ENCODE measurements at places on chromosomes 6 and 20.

GRCh38 chr6:13776602-13777001, 37.8 kb downstream of the MCUR1 start:
- no peak for DNase-seq

- no peak for DNase-seq
Measured at GRCh38 chr6:119240257-119241110, 109.1 kb downstream of the MAN1A1 start.

DNA sequence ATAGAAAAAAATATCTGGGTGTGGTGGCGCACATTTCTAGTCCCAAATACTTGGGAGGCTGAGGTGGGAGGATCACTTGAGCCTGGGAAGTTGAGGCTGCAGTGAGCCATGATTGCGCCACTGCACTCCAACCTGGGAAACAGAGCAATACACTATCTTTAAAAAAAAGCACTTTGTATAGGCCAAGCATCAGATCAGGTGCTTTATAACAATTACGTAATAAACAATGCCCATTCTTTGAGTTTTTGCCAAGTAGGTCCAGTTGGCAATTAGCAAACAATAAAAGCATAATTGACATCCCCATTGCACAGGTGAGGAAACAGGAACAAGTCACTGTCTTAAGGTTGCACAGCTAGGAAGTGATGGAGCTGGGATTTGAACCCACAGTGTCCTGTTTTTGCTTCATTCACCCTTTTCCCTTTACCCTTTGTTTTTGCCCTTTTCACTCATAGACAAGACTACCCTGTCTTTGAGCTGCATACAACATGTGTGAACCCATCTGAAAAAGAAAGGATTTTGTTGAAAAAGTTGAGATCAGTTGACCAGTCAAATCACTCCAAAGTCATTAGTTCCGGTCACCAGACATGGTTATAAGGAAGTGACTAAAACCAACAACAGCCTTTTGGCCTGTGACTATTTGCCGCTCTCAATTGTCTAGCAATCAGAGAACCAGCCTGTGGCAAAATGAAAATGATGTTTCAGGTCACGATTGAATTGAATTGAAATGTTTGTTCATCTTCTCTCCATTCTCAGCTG, 303.6 kb downstream of the TFAP2C start:
- DNase-seq = no peak

DNA sequence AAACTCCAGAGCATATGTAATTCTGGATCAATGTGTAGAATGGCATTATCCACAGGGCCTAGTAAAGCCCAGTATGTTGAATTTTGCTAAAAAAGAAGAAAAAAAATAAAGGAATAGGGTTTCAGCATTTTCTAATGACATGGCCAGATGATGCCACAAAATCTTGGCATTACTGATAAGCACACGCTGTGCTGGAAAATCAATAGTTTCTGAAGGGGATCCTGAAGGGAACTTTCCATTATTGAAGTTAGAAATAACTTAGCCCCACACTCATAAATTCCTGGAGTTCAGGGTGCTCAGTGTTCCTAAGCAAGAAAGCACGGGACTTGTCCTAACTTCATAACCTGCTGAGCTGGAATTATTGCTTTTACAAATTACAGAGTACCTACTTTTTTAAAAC, 10.8 kb downstream of the TENT5A start:
- no peak for DNase-seq

GRCh38 chr20:5181958-5182357, 55.1 kb downstream of the CDS2 start:
- no peak for DNase-seq

DNA sequence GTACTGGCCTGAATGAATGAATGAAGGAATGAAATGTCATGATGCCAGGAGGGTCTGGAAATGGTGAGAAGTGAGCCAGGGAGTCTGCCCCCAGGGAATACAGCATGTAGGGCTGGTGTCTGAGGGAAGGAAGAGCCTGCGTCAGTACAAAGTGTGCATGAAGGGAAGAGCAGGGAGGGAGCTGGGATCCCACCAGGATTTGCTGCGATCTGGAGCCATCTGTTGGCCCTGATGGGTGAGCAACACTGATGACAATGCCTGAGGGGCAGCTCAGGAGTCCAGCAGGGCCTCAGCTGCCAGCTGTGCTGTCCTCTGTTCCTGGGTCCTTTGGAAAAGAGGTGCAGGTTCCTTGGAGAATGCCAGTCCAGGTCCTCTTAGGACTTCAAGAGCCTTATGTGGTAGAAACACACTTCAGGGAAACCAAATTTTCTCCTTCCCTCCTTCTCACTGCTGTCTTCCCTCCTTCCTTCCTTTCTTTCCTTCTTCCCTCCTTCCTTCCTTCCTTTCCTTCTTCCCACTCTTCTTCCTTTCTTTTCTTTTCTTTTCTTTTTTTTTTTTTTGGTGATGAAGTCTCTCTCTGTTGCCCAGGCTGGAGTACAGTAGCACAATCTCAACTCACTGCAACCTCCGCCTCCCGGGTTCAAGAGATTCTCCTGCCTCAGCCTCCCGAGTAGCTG, 11.5 kb downstream of the BPI start:
- DNase-seq = no peak

- no peak for DNase-seq
Measured at GRCh38 chr20:36090223-36090622, 64.3 kb upstream of the EPB41L1 start.

GRCh38 chr6:113495521-113495920, 361.6 kb upstream of the MARCKS start:
- no peak for DNase-seq

GRCh38 chr20:40945754-40946450, 82.7 kb upstream of the TOP1 start:
- no peak for DNase-seq

DNA sequence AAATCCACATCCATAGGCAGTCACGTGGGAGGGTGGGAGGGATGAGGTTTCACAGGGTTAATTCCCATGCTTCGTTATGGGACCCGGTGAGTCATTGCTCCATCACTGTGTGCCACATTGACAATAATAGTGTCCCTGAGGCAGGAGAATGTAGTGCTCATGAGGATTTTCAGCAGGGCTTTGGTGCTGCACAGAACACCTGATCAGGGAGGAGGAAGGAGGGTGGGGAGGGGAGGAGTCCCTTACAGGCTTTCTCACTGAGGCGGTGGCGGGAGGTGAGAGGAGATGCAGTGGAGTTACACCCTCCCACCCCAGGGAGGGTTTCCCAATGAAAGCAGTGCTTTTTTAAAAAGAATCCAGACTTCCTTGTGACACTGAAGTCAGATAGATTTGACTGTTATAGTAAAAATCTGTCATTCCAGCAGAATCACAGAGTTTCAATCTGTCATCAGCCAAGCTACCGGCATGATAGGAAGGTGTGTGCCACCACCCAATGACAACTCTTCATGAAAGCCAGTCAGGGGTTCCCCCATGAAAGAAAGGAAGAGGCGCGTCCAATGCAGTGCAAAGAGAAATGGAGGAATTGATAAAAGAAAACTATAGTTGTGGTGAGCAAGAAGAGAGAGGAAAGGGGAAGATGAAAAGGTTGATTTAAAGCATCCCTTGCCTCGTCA, 144.8 kb downstream of the TBC1D7 start:
- DNase-seq = no peak

Measured in activated CD4-positive, alpha-beta memory T cell treated with anti-CD3 and anti-CD28 coated beads, Interleukin-2, amount 10 ng/mL, durations not matched to agents 7 days and 5 days (primary cell).